ENCODE measurements at places on chromosomes 5 and 9. TPM values are rescaled to one million over a fixed set of nuclear protein-coding genes. Genes with fewer than 3 reads are reported as not detected.

- no peak for DNase-seq
Measured at GRCh38 chr9:22169727-22170503, 160.8 kb upstream of the CDKN2B start.

The GALNT10 gene
- polyA plus RNA-seq, result 23.4 TPM

DNA sequence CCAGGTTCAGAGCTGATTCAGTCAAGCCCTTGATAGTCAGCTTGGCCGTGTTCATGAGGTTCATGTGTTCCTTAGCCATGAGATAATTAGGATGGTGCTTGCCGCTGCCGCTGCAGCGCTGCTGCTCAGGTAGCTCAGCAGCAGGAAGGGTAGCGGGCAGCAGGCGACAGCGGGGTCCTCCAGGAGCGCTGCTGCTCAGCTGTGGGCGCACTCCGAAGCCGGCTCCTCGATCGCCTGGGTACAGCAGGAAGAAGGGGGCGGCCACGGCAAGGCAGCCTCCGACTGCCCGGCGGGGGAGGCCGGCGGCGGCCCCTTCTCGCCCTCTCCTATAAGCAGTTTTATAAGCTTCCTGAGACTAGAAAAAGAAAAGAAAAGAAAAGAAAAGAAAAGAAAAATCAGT lies 1253.6 kb downstream of the EFNA5 start:
- no peak for DNase-seq

- DNase-seq, result no peak
Measured at GRCh38 chr5:169174923-169175322, 126.0 kb downstream of the SLIT3 start.

The IL5 gene
- polyA plus RNA-seq, result 0.44 TPM

DNA sequence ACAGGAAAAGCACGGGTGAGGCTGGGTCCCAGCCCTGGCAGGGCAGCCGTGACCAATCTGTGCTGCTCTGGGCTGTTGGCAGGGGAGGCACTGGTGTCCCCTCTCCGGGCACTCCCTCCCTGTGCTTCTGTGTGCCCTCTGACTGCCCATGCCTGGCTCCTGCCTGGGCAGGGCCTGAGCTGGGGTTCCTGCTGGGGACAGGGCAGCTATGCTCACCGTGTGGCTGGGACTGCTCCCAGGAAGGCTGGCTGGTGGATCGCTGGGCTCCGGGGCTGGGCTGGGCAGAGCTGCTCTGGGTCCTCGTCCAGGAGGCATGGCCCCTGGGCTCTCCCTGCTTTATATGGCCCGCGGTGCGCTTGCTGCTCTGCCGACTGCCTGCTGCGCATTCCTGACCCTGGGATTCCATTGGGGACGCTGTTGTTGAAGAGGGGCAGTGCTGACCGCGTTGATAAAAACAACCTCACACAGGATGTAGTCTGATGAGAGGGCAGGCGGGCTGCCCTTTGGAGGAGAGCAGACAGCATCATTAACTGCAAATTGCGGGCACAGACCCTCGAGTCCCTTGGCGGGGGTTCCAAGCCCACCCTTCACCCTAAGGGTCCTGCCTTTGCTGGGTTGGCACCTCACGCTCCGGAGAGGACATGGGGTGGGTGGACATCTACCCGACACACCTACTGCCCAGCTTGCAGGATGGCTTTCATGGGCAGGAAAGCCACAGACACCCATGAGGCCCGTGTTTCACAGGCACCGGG lies 955 bp downstream of the QRFP start:
- no peak for DNase-seq

The ZNF366 gene
- polyA plus RNA-seq, result 2.7 TPM

DNA sequence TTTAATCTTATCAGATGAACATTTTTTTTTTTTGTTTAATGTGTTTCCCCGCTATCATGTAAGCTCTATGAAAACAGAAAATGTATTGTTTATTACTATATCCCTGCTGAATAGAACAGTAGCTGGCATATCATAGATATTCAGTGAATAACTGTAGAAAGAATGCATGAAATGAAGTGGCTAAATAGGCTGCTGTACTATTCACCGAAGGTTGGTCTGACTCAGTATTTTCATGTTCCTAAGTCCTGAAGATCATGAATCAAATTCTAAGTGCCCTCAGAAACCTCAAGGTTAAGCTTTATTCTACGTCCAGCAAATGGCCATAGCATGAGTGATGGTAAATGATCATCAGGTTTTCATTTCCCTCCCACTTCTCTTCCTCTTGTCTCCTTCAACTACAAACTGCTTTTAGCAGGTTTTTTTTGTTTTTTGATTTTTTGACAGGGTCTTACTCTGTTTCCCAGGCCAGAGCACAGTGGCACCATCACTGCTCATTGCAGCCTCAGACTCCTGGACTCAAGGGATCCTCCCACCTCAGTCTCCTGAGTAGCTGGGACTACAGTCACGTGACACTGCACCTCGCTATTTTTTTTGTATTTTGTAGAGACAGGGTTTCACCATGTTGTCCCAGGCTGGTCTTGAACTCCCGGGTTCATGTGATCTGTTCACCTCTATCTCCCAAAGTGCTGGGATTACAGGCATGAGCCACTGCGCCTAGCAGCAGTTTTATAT lies 19.1 kb upstream of the ZFAND5 start:
- no peak for DNase-seq

- no peak for DNase-seq
Measured at GRCh38 chr5:158521995-158522394, 577.7 kb downstream of the EBF1 start.

GRCh38 chr9:100600521-100601079 lies 22.7 kb downstream of the CAVIN4 start:
- no peak for DNase-seq

GRCh38 chr5:138504799-138505198 lies 38.2 kb downstream of the ETF1 start:
- DNase-seq, result no peak

The CER1 gene
- polyA plus RNA-seq, result 0.24 TPM

DNA sequence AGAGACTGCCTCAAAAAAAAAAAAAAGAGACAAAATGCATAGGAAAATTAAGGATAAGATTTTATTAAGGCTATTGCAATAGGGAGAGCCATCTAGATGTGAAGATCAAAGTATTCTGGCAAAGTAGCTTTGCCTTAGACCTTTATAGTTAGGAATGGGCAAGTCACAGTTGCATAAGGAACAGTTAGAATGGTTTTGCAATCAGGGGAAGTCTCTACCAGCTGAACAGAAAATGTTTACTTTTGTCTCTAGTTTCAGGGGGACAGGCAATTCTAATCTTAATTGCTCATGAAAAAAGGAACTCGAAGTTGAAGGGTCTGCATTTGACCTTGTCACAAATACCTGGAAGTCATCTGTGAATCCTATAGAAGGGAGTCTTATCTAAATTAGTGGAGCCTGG lies 13.1 kb upstream of the ATP6V1G1 start:
- DNase-seq, result no peak

DNA sequence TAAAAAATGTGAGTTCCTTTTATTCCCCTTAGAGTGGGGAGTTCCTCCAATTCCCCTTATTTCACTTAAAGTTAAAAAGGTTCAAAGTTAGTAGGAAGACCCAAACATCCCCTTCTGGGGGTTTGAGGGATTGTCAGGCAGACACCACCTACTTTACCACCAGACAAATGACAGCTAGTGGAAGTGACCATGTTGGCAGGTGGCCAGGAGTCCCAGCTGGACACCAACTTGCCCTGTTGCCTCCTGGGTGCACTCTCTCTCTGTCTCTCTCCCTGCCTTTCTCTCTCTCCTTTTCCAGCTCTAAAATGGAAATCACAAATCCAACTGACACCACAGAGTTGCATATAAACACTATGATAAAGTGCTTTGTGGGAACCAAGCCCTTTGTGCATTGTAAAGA lies 307.7 kb upstream of the TLE4 start:
- no peak for DNase-seq

GRCh38 chr5:146877178-146877681 lies 1.3 kb downstream of the PPP2R2B start:
- no peak for DNase-seq

- peak; percentile 81 for DNase-seq
Measured at GRCh38 chr5:177071666-177072385, 14.9 kb upstream of the FGFR4 start.

GRCh38 chr9:15711531-15711930 lies 158.7 kb downstream of the CCDC171 start:
- DNase-seq, result no peak

DNA sequence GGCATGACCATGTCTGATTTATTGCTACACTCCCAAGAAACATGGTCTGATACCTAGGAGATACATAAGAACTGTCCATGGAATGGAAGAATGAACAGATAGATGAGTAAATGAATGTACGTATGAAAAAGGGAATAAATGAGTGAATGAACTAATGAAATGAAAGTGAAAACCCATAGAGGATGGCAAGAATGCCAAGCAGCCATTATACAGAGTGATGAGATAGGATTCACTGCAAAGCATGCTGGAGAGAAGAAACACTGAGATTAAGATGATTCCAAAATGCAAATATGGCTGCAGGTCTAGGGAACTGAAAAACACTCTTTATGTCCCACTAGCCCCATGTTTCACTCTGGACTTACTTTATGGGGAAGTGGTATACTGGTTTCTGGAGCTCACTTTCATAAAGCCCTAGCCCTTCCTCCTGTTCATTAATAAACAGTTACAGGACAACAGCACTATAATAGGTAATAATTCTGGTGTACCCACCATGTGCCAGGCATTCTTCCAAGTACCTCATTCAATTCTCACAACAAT lies 170.3 kb upstream of the RAD23B start:
- no peak for DNase-seq

The SQSTM1 gene
- 113 TPM for polyA plus RNA-seq

GRCh38 chr9:80077059-80077458 lies 505.3 kb downstream of the TLE4 start:
- DNase-seq, result no peak

DNA sequence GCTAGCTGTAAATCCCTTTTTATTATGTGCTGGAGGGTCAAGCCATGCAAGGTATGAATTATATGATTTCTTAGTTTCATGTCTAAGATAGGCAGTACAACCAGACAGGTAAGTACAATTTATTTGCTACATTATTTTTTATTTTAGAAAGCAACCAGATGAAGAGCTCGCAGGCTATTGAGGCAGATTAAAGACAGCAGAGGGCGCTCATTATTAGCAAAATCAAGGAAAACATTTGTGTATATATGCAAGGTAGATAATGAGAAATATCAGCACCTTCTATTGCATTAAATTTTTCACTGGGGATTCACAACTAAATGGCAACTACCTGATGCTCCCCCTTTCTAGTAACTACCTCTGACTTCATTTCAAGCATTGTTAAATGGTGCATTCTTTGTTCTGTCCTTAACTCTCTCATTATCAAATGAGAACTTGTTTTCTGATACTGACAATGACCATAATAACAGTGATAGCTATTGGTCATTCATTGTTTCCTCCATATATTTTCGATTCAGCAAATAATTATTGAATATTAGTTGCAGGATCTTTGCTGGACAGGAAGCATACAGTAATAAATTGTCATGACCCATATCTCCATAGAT lies 8.6 kb downstream of the SCGB3A2 start:
- no peak for DNase-seq

DNA sequence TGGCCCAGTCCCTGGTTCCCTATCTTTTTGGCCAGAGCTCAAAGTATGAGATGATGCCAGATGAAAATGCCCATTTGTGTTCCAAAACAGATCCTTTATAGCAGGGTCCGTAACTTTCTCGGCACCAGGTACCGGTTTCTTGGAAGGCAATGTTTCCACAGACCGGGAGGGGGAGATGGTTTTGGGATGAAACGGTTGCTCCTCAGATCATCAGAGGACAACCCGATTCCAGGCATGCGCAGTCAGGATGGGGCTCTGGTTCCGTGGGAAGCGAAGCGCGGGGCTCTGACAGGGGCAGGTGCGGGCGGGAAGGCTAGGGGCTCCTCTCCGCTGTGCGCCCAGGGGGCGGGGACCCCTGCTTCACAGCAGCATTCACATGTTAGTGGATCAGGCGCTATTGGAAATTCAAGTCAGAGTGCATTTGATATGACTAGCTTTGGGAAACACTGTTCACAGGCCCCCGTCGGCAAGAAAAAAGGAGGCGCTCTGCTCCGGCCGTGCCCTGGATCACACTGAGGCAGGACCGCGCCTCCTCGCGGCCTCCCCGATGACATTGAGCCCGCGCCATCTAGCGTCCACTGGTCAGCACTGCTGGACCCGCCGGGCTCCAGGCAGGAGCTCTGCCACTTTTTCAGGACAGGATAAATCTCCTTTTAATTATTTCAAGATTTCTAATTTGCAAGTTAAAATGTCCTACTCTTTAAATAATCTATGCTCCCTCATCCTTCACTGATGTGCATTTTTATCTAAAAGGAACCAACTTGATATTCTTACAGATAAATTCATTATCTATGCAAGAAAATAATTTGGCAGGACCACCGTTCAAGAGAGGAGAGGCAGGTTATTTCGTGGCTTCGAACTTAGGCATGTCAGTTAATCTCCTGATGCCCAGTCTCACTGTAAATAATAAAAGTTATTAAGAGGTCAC lies 190.0 kb downstream of the FANCC start:
- peak; percentile 76 for DNase-seq

GRCh38 chr5:137209232-137209809 lies 289.8 kb downstream of the SPOCK1 start:
- no peak for DNase-seq

The PITX1 gene
- 1.8 TPM for polyA plus RNA-seq

The IL33 gene
- 120 TPM for polyA plus RNA-seq

The ANXA1 gene
- polyA plus RNA-seq, result 72.4 TPM

DNA sequence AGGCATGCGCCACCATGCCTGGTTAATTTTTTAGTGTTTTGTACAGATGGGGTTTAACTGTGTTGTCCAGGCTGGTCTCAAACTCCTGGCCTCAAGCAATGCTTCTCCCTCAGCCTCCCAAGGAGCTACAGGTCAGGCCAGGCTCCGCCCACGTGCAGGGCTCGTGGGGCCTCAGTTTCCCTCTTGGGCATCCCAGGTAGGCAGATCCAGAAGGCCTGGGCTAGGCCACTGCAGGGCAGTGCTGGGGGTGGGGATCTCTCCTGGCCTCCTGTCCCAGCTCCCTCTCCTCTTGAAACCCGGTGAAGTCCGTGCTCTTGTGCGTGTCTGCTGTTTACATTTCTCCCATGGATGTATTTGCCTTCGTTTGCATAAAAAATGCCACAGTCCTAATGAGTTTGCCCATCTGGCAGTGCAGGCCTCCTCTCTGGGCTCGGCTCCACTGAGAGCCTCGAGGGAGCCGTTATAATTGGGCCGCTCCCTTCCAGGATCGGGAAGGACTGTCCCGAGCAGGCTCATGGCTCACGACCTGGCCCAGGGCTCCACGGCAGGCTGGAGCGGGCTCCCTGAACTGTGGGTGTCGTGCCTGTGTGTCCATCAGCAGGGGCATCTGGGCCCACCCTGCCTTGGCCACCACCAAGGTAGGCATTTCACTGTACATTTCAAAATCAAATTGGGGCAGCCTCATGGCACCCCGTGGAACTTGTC lies 52.6 kb upstream of the RUFY1 start:
- DNase-seq, result no peak

GRCh38 chr5:101429241-101429640 lies 526.2 kb upstream of the ST8SIA4 start:
- DNase-seq, result no peak

GRCh38 chr5:159340511-159340910 lies 10.2 kb upstream of the IL12B start:
- DNase-seq, result no peak

The PCDHGA9 gene
- 4.4 TPM for polyA plus RNA-seq

GRCh38 chr5:151052836-151053235 lies 28.0 kb downstream of the TNIP1 start:
- no peak for DNase-seq

The IL3 gene
- not detected for polyA plus RNA-seq

- DNase-seq, result no peak
Measured at GRCh38 chr9:13478639-13479038, 199.1 kb upstream of the MPDZ start.

Data from right lung (tissue), 10 donors.